ENCODE measurements at places on chromosomes 4 and X.

DNA sequence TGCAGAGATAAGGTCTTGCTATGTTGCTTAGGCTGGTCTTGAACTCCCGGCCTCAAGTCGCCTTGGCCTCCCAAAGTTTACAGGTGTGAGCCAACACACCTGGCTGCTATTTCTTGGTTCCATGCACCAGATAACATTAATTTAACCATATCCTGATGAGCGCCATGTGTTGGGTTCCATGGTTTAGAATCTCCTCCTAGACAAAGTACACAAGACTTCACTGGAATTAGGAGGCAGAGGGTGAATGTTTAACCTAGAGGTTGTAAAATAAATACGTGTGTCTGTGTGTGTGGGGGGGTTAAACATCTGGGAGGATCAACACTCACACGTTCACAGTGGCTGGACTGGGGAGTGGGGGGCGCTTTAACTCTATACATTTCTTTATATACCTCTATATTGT lies 32.4 kb upstream of the SORCS2 start:
- DNase-seq: no peak

GRCh38 chrX:153465691-153466380 lies 4.5 kb downstream of the HAUS7 start:
- DNase-seq: no peak

GRCh38 chr4:35697210-35697736 lies 547.0 kb downstream of the ARAP2 start:
- peak; percentile 1 for DNase-seq

- peak; percentile 11 for DNase-seq
Measured at GRCh38 chrX:95056901-95057300, 1382.9 kb downstream of the FAM133A start.
